HEK293T (cell line): ENCODE measurements at places on chromosomes 11 and 22.
A peak's percentile ranks its signal among the peaks of the same experiment; 100 is the strongest.

DNA sequence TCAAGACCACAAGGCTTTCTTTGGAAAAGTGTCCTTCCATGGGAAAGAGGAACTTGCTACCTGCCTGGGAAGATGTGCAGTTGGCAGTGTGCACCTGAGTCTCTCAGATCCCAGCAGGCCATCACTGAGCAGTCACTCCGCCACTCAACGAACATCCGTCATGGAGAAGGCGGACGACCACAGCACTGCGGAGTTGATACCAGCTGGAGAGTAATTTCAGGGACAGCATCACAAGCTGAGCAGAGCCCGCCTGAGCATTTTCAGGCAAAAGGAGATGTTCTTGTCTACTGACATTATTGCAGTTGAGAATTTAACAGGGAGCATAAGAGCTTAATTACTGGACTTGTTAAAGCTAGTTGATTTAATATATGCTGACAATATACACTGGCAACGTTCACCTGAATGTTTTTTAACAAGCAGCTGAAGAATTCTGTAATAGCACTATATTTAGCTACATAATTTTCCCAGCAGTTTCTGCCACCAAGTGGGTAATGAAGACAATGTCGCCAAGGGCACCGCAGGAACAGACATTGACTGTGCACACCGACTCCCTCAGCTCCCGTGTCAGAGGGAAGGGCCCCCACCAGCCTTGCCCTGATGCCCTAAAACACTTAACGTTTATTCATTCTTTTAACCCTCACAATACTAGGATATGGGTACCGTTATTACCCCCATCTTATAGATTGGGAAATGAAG lies 52.4 kb upstream of the ARFGAP3 start:
- no peak for DNase-seq

- DNase-seq: no peak
These were observed 25.4 kb downstream of the A4GALT start for GRCh38 chr22:42695294-42695693.

DNA sequence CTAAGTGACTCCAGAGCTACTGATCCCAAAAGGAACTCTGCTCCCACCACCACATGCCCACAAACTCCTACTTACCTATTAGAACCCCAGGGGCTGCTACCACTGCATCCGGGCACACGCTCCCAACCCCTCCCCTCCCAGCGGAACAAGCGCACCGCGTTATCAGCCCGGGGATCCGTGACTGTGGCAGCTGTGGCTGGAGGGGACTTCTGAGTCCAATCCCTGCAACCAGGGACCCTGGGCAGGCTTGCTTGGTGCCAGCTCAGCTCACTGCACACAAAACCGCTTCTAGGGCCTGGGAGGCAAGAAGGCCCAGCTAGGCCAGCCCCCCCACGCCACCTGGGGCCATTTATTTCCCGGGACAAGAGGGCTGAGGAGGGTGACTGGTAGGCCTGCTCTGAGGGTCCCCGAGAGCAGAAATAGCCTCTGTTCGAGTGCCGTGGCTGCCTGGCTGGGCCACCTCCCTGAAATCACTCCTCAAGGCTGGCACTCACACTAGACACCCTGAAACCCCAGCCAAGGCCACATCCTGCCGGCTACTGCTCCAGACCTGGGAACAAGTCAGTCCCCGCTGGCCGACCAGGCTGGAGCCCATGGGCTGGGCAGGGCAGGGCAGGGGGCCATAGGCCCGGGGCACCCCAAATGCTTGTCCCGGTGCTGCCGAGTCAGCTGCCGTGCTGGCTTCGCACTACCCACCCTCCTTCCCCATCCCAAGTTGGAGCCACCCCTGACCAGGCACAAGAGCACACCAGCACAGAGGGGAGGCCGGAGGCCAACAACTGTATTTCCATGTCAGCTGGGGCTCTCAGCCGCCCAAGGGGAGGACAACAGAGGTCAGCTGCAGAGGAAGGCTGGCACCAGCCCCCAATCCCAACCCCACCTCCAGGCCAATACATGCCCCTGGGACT lies 1.9 kb upstream of the IFITM10 start:
- DNase-seq: no peak

GRCh38 chr11:68692115-68692514 lies 7.8 kb downstream of the GAL start:
- DNase-seq: no peak

DNA sequence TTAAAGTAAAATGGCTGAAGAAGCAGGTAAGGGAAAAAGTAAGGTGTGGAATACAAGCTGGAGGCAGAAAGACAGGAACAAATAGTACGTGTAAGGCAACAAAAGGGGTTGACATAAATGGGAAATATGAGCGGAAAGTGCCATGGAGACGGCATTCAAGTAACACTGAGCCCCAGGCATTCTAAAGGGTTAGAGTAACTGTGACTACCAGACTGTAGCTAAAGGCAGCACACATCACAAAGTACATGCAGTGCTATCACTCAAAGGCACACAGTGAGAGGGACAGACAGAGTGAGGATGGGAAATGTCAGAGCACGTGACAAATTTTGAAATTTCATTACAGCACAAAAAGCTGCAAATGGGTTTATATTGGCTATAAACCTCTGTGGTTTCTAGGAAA lies 13.9 kb upstream of the MAML2 start:
- DNase-seq: no peak

DNA sequence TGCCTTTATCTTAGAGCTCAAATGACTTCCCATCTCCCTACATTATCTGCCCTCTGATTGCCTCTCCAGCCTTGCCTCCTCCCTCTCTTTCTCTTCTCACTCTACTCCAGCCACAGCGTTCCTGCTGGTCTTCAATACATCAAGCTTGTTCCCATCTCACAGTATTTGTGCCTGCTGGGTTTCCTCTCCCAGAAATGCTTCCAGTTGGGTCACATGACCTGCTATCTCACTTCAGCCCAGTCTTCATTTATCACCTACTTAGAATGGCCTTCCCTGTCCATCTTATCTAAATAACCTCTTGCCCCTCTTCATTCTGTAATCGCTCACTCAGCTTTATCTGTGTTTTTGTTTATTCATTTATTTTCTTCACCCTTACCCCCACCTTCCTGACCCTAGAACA lies 61.8 kb upstream of the FAR1 start:
- DNase-seq: no peak

DNA sequence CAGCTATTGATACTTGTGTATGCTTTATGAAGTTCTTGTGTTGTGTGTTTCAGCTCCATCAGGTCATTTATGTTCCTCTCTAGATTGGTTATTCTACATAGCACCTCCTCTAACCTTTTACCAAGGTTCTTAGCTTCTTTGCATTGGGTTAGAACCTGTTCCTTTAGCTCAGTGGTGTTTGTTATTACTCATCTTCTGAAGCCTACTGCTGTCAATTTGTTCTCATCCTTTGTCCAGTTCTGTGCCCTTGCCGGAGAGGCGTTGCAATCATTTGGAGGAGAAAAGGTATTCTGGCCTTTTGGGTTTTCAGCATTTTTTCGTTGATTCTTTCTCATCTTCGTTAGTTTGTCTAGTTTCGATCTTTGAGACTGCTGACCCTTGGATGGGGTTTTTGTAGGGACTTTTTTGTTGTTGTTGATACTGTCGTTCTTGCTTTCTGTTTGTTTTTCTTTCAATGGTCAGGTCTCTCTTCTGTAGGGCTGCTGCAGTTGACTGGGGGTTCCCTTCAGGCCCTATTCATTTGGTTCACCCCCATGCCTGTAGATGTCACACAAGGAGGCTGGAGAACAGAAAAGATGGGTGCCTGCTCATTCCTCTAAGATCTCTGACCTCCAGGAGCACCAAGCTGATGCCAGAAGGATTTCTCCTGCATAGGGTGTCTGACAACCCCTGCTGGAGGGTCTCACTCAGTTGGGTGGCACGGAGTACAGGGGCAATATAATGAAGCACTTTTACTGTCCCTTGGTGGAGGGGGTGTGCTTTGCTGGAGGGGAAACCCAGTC lies 35.9 kb upstream of the MUC15 start:
- DNase-seq: no peak

- DNase-seq: peak; percentile 84
These were observed 12.1 kb downstream of the LRFN4 start for GRCh38 chr11:66868726-66869566.

DNA sequence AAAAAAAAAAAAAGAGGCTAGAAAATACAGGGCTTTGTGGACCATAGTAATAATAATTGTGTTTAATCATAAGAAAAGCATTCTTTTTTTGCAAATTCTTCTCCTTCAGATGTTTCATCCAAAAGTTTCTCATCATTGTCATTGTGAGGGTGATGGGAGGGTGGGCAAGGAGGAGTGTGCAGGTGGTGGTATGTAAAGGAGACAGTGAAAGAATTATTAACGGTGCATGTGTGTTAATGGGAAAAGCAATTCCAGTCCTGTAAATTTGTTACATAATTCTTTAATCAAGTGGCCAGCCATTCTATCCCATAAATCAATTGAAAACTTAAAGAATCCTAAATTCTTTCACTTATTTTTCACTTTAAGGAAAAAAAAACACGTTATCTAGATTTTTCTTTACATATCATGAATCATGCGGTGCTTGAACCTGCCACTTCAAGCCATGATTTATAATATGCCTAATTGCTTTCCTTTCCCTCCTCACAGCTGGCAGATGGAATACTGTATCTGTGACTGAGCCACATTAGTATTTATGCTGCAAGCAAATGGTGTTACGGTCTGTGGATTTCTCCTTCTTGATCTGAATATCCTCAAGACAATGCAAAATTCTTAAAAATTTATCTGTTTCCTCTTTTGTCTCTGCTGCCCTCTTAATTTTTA lies 318.5 kb downstream of the JRKL start:
- DNase-seq: no peak

- peak; percentile 84 for DNase-seq
These were observed 859 bp upstream of the FGF19 start for GRCh38 chr11:69704508-69705253.

DNA sequence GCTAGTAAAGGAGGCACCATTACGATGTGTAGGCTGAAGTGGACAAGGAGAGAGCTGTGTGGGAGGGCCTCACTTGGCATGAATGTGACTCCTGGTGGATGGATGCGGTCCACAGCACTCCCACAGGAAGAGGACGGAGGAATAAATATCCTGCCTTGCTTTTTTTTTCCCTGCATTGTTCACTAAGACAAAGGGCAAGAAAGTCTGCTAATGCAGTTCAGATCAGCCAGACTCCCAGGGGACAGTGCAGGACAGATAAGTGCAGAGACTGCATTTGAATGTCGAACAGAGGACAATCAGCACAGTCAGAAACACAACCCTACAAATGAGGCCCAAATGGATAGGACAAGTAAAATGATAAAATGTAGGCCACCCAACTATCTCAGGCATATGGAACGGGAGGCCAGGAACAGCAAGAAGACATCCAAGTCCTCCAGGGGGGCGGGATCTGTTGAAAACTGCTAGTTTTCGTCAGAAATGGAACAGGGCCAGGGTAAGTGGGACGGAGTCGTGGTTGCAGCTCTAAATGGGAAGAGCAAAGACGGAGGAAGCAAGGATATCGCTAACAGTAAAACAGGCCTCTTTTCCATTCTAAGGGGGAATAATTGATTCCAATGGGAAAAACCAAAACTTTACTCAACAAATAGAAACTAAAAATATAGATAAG lies 25.2 kb upstream of the OR8B8 start:
- no peak for DNase-seq

DNA sequence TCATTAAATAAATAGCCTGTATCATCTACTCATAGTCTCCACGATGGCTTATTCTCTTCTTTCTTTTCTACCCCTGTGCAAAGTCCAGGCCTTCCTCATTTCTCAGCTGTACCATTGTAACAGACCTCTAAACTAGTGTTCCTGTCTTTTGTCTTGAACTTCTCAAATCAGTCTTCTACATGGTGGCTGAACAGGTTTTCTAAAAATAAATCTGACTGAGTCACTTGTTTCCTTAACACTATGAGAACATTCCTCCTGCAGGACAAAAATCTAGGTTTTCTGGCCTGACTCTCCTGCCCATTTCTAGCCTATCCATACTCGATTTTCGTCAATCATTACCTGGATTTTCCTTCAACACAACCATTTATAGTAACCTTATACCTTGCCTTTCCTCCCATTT lies 1080.8 kb upstream of the TENM4 start:
- DNase-seq: no peak
